ENCODE measurements at places on chromosomes 5 and 9.

DNA sequence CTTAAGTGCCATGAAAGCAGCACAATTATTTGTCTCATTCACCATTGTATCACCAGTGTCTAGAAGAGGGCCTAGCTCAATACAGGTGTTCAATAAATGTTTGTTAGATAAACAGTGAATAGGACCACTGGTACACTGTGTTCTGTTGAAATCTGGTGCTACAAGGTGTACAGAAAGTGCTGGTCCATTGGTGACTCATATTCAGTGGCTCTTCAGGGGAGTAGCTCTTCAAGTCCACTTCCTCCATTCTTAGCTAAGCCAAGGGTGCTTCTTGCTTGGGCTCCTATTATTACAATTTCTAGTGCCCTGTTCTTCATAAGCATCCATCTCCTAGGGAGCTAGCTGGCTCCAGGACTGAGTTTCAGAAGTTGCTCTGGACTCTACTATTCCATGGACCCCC lies 6.4 kb upstream of the FCHO2 start:
- no peak for DNase-seq

DNA sequence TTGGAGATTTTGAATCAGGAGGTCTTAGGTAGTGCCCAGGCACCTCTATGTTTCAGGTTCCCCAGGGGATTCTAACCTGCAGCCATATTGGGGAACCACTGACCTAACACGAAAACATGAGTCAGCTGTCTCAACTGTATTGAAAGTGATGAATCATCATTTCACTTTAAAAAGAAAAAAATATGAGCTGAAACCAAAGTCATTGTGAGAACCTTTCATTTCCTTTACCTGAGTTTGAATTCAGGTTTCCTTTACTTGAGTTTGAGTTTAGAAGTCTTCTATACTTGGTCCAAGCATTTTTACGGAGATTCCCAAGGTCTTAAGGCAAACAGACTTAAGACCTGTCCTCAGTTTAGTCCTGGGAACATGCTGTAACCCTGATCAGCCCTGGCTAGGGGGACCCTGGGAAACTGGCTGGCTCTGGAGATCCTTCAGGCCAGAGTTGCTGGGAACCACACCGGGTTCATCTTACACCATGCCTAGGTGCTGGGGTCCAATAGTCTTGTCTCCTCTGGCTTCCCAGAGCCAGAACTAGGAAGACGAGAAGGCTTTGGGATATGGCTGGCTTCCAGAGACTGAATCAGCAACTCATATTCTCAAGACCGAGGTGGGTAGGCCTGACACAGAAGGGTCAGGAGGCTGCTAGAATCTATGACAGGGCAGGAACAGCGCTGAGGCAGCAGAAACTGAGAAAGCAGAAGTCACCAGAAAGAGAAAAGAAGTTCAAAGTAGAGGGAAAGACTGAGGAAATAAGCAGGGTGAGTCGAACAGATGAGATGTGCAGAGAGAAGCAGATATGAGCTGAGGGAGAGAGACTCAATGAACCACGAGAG lies 16.4 kb upstream of the PDCD1LG2 start:
- DNase-seq, result peak; percentile 3

DNA sequence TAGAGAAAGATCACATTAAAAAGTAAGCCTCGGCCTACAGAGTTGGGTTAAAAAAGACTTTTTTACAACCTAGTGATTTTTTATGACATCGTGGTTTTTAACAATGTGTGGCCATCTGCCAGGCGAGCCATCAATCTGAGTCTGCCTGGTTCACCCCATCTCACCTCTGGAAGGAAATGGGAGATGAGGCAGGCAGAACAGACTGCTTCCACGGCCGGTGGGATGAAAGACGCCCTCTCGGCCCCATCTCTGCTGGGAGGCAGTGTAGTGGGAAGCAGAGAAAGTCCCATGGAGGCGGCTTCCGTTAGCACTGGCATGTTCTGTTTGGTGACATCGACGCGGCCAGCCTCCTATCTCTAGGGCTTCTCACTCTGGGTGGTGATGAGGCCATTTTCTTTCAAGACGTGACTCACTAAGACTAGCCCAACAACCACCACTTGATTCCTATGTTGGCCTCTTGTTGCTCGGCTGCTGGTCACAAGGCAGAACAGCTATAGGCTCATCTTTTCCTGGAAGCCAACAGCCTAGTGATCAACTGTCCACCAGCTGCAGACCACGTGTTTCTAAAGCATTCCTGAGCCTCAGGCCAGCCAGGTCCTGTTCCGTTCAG lies 132.4 kb upstream of the OTULINL start:
- peak; percentile 45 for DNase-seq

GRCh38 chr9:116497095-116497890 lies 189.8 kb upstream of the TRIM32 start:
- no peak for DNase-seq

DNA sequence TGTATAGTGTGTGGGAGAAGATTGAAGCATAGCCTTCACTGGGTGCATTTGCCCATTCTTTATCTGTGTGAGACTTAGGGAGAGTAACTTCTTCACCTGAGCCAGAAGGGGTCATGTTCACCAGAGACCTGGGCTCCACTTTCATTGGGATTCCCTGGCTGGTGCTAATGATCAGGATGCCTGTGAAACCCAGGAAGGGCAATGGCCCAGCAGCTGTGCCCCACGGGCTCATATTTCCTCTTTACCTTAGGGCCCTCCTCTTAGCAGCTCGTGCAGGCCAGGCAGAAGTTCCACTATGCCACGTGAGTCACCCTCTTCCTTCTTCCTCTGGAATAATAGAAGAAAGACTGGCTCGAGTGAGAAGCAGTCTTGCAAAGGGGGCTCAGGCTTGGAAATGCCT lies 5.0 kb downstream of the PPARGC1B start:
- DNase-seq, result no peak

GRCh38 chr5:7394889-7395431 lies 978 bp upstream of the ADCY2 start:
- DNase-seq, result no peak

- DNase-seq, result no peak
Observed at GRCh38 chr5:8289779-8290178, 420.8 kb downstream of the MTRR start.

- DNase-seq, result no peak
Observed at GRCh38 chr9:10008101-10008799, 604.6 kb downstream of the PTPRD start.

GRCh38 chr9:129434187-129434586 lies 186.7 kb downstream of the C9orf50 start:
- DNase-seq, result no peak

GRCh38 chr9:114365194-114365593 lies 22.6 kb downstream of the AKNA start:
- DNase-seq, result no peak

DNA sequence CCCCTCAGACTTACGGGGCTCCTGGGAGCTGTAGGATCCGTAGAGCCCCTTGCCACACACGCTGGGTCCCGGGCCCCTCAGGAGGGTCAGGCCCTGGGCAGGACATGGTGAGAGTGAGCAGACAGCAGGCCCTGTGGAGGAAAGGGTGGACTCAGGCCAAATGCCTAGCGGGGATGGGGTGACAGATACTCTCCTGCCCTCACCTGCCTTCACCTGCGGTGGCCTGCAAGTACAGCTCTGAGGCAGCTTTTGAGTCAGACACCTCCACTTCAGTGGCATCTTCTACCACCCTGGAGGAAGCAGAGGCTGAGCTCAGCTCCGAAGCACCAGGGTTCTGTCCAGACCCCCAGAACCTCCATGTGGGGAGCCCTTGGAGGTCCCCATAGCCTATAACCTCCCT lies 26.2 kb downstream of the SLC35A4 start:
- no peak for DNase-seq

- DNase-seq, result no peak
Observed at GRCh38 chr9:98099898-98100297, 19.1 kb downstream of the TRIM14 start.

- DNase-seq, result no peak
Observed at GRCh38 chr9:120922404-120923195, 4.0 kb downstream of the TRAF1 start.

- DNase-seq, result no peak
Observed at GRCh38 chr9:72537011-72537545, 15.7 kb downstream of the TMC1 start.

GRCh38 chr9:124869466-124869985 lies 7.6 kb downstream of the ARPC5L start:
- DNase-seq, result no peak

GRCh38 chr5:138339091-138339456 lies 1.0 kb downstream of the FAM53C start:
- no peak for DNase-seq

- DNase-seq, result no peak
Observed at GRCh38 chr9:81002906-81003305, 686.4 kb downstream of the TLE1 start.

DNA sequence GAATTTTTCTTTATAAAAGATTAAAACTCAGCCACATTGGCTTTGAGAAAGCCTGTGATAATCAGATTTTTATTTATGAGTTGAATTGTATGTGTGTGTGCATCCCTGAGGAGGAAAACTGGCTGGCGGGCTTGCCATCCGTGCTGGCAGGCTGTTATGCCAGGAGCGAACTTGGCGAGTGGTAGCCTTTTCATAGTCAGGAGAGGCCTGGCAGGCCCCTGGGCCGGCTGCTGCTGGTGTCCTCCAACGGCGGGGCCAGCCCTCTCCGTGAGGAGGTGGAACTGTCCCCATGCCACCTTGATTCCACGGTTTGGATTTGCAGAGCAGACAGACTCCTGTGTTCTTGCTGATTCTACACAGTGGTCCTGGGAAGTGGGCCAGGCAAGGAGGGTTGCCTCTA lies 43.3 kb downstream of the ZNF618 start:
- DNase-seq, result no peak

DNA sequence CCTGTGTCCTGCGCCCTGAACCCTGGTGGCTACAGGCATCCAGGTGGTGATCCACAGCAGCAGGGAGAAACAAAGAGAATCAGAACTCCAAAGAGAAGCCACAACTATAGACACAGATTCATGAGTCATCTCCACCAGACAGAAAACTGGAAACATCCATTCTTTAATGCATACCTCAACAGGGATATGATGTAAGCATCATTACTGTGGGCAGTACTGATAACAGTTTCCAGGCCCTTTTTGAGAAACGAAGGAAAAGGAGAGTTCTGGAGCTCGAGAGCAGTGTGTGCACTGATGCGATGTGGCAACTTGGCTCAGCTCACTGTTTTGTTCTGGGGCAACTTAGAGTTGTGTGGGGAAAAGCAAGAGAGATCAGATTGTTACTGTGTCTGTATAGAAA lies 215.6 kb upstream of the ADAMTS16 start:
- DNase-seq, result peak; percentile 23

DNA sequence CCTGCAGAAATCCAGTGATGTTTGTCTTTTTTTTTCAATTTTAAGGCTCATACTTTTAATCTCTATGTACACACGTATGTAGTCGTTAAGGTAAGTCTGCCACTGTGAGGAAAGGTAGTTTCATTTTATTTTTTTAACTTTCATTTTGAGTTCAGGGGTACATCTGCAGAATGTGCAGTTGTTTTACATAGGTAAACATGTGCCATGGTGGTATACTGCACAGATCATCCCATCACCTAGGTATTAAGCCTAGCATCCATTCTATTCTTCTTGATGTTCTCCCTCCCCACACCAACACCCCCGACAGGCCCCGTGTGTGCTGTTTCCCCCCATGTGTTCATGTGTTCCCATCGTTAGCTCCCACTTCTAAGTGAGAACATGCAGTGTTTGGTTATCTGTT lies 19.7 kb downstream of the MUSK start:
- no peak for DNase-seq

GRCh38 chr5:107539726-107540330 lies 130.9 kb downstream of the EFNA5 start:
- DNase-seq, result no peak

- DNase-seq, result no peak
Observed at GRCh38 chr9:135561391-135562234, at the start of gene PAEP. TSS of gene PAEP (plus strand) at chr9:135561756.

GRCh38 chr9:6072453-6072852 lies 57.0 kb upstream of the RANBP6 start:
- no peak for DNase-seq

DNA sequence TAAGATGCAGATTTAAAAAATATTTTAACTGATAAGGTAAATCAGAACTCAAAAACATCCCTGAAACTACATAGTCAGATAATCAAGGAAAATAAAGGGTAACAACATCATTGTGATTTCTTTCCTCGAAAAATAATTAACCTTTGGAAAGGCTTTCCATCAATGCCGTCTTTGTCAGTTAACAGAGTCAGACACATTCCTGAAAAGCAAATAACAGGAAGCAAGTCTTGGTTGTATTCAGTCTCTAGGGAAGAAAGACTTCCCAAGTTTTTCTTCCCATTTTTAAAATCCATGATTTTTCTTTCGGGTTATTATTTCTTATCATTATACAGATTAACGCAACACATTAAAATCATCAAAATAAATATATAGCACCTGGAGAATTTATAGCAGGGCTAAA lies 256.4 kb upstream of the CDH6 start:
- no peak for DNase-seq

DNA sequence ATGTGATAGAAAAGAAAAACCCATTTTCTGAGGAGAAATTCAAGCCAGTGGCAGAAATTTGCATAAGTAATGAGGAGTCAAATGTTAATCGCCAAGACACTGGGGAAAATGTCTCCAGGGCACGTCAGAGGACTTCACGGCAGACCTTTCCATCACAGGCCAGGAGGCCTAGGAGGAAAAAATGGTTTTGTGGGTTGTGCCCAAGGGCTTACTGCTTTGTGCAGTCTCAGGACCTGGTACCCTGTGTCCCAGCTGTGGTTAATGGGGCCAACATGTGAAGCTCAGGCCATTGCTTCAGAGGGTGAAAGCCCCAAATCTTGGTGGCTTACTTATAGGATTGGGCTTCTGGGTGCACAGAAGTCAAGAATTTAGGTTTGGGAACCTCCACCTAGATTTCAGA lies 54.8 kb upstream of the ADAMTS2 start:
- DNase-seq, result no peak

DNA sequence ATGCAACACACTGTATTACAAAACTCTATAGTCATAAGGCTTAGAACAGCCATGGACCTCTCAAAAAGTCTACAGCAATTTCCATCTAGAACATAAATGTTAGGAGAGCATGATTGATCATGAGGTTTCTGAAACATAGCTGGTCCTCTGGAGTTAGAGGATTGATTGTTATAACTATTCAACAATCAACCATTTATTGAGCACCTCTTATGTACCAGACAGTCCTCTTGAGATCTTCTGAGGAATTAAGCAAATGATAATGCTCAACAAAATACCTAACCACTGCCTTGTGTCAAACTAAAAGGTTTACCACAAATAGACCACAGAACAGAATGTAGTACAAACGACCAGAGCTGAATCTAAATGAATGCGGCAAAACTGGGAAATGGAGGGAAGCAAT lies 3.4 kb upstream of the AGTPBP1 start:
- no peak for DNase-seq

Data from Caki2 (cell line).